ENCODE measurements at places on chromosomes 3 and 15.

DNA sequence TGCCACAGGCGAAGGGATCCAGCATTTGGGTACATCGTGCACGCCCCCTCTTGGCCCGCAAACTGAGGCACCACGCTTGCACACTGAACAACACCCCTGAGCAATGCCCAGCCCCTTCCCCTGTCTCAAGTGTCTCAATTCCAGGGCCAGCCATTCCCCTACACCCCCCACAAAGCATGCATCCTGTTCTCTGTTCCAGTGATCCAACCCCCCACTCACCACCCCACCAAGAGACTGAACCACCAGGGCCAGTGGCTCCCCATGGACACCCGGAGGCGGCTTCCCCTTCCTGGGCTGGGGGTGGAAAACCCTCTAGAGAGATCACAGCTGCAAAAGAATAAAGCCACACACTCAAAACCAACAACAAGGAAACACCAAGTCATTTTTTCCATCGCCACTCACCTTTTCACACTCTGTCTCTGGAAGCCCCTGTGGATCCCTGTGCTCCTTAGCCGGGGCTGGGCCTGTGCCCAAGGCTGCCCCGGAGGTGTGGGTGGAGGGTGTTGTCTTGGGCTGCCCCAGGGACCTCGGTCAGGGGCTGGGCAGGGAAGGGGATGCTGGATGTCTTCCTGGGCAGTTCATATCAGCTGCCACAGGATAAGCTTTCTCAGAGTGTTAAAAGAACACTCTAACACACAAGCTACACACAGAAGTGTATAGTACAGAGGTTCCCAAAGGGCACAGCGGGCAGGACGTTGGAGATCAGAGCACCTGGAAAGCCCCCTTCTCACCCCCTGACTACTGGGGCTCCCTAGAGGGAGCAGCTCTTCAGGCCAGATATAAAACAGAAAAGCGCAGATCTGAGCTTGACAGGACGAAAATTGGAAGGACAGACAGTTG is 92.5 kb downstream of the CHSY1 start:
- DNase-seq = no peak

- DNase-seq = no peak
Measured at GRCh38 chr3:154011036-154011435, 110.2 kb upstream of the ARHGEF26 start.

- DNase-seq = no peak
Measured at GRCh38 chr3:187264021-187264420, 27.5 kb downstream of the MASP1 start.

GRCh38 chr3:60309539-60310268 is 941.5 kb downstream of the FHIT start:
- DNase-seq = no peak

DNA sequence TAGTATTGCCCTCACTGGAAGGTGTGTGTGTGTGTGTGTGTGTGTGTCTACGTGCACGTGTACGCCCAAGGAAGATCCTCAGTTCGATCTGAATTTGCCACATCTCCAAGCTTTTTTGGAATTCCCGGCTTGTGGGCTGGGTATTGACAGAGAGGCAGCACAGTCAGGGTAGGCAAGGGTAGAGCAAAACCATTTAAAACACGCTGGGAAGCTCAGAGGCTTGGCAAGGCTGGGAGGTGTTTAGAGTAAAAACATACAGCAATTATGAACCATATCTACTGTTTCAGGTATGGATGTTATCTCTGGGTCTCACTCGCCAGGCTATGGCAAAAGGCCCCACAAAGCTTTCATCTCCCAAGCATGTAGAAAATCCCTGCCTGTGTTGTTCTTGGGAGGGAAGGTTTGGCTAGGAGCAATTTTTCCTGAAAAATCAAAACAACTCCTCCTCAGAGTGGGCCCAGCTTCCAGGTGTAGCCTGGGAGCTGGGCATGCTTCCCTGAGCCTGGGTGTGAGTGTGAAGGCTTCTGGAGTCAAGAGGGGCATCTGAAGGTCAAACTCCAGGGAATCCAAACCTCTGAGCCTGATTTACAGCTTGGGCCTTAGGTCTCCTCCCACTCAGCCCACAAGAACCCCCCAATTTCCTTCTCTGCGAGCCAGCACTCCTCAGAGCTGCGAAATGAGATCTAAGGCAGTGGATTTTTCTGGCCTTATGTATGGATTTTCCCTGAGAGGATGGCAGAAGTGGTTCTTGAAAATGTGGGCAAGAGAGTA is 244.8 kb upstream of the TPRG1 start:
- DNase-seq = no peak
